Dermis blood vessel endothelial cell (primary cell): ENCODE measurements at places on chromosomes 3 and 15.

GRCh38 chr15:47764666-47765065, 47.4 kb downstream of the SEMA6D start:
- DNase-seq, result no peak

DNA sequence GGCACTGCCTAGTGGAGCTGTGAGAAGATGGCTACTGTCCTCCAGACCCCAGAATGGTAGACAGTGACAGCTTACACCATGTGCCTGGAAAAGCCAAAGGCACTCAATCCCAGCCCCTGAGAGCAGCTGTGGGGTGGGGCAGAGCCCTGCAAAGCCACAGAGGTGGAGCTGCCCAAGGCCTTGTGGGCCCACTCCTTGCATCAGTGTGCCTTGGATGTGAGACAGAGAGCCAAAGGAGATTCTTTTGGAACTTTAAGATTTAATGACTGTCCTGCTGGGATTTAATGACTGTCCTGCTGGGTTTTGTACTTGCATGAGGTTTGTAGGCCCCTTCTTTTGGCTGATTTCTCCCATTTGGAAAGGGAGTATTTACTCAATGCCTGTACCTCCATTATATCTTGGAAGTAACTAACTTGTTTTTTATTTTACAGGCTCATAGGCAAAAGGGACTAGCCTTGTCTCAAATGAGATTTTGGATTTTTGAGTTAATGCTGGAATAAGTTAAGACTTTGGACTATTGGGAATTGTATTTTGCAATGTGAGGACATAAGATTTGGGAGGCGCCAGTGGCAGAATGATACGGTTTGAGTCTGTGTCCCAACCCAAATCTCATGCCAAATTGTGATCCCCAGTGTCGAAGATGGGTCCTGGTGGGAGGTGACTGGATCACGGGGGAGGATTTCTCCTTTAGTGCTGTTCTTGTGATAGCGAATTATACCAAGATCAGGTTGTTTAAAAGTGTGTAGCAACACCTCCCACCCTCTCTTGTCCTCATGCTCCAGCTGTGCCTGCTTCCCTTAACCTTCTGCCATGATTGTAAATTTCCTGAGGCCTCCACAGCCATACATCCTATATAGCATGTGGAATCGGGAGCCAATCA, 80.4 kb downstream of the MYO5A start:
- DNase-seq, result no peak

- no peak for DNase-seq
These were observed 29.2 kb upstream of the CNTN3 start for GRCh38 chr3:74643636-74644035.

- no peak for DNase-seq
These were observed 211.7 kb upstream of the TTC14 start for GRCh38 chr3:180390313-180390712.

- DNase-seq, result no peak
These were observed 27.4 kb upstream of the SLCO2A1 start for GRCh38 chr3:134057006-134057653.

DNA sequence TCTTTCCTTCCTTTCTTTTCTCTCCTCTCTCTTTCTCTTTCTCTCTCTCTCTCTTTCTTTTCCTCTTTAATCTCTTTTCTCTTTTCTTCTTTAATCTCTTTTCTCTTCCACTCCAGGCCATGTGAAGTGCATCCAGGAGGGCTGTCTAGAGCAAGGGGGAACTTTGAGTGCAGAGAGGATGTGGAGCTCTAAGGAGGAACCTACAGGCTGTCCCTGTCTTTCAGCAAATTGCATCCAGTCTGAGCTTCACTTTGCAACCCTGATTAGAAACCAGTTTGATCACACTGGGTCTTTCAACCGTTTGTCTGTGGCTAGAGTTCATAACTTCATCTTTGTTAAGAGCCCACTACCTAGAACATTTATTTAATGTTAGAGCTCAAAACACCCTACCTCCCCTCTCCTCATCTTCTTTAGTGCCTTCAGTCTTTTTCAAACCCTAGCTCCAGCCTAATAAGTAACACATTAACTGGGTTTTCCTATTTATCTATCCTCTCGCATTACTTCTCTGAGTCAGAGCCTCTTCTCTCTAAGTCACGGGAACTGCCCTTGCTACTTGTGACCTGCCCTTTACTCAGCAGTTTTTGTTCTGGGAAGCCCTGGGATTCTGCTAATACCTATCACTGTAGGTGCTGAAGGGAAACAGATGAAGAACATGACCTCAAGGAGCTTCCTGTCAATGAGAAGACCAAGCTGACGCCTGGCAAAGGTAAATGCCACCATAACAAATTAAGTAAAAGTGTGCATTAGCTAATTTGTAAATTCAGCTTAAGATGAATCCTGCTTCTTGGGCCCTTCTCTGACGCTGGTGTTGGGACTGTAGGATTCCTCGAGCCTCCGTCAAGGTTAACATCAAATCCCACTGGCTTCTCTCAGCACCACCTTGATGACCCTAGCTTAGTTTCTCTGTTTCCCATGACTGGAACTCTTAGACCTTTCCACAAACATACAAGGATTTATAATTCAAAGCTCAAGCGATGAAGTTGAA, at the start of gene GCNT3:
Gene GCNT3, plus strand, starts transcription at position 508 of the 985 bp plus-strand sequence. CDS start 6,456 bp downstream, outside the sequence.
- DNase-seq, result no peak

- no peak for DNase-seq
These were observed 20.6 kb upstream of the TRAK1 start for GRCh38 chr3:42070524-42070923.

DNA sequence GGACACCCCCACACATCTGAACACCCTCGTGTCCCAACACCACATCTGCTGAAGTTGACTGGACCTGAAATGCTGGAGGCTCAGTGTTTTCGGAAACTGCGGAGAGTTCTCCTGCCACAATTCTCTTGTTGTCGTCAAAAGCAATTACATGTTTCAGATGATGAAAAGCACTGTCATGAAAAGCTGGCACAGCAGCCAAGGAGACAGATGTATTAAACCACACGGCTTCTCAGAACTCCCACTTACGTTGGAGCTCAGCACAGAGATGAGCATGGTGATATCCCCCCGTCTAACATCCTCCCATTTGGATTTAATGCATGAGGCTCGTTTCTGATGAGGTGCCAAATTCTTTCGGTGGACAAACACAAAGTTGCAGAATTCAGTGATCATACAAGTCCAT, 180.1 kb downstream of the RORA start:
- no peak for DNase-seq

DNA sequence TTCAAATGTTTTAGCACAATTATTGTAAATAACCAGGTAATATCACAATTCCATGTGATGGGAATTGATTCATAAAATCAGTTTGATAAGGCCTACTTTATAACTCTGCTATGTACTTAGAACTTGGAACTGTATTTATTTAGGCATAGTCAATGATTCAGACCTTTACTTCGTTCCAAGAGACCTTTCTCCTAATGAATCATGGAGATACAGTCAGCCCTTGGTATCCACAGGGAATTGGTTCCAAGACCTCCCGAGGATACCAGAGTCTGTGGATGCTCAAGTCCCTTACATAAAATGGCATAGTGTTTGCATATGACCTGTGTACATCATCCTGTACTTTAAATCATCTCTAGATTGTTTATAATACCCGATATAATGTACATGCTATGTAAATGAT, 60.8 kb upstream of the UMPS start:
- no peak for DNase-seq

DNA sequence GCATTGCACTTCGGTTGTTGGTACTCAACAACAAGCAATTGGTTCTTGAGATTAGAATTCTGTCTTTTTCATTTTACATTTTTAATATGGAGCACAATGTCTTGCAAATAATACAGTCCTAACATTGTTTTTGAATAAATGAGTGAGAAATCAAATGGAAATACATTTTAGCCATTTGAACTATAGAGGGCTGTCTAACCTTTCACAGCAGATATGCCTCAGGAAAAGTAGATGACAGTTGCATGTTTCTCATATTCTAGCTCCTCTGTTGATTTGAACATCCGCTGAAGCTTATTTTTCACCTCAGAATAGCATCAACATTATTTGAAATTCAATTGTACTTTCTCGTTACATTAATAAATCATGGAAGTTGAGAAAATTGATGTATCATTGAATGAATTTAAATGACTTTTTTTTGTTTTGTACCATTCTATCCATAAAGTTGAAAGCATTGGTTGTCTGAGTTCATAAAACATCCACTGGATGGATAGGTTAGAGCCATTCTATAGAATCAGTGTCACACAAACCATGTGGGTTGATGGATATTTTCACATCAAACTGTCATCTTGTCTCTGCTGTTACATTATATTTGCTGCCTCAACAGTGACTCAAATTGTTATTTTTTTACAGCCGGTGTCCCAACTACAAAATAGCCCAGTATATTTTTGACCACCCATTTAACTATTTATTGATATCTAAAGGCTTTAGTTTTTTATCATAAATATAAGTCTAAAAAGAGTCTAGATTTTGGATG, 928.3 kb downstream of the NSUN3 start:
- no peak for DNase-seq

DNA sequence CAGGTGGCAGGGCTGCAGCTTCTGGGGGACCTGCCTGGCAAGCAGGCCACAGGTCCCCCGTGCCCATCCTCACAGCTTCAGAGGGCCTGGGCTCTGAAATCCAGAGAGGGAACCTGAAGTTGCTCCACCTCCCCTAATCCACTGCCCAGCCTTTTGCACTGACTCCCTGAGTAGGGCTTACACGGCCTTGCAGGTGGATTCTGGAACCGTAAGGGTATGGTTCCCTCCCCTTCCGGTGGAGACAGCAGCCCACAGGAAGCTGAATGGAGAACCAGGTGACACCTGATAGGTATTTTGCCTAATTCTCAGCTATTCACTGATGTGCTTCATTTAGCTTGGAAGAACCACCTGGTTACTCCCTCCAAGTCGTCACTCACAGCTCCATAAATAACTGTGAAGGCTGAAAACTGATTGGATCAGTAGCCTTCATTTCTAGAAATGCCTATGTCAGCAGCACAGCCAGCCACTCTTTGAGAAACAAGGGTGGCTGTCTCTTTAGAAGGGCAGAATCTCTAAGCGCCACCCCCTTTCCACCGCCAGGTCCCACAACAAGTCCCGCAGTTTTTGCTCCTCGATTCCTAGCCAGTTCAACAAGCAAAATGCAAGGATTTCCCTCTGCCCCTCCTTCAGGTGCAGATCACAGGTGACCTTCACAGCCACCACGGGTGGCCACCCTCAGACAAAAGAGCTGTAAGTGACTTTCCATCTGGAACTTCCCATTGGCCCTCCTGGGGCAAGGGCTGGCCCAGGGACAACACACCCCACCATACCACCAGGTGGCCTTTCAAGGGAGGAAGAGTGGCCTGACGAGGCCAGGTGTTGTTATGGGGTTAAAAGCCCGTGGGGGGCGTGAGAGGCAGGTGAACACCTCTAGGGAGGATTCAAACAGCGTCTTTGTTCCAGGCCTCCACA, 112.9 kb downstream of the SEC22A start:
- DNase-seq, result no peak

DNA sequence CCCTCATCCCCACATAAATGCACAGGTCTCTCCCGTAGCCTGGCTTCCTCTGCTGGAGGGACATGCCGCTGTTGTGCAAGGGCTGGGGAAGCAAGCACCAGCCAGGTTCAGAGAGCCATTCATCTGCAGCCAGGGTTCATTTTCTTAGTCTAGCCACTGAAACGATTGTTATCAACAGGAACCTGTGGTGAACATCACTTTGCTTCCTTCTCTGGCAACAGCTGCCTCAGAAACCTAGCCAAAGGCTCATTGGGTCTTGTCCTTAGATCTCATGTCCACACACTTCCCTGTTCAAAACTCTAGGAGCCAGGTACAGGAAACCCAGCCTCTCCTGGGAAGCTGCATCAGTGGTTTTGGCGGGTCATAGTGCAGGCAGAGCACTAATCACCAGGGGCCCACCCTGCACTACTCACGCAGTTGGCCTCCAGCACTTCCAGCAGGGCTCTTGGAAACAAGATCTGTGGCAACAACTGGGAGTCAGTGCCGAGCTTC, 47.0 kb downstream of the OXNAD1 start:
- DNase-seq, result peak; percentile 39

GRCh38 chr3:29275309-29275708, 5.6 kb upstream of the RBMS3 start:
- no peak for DNase-seq

DNA sequence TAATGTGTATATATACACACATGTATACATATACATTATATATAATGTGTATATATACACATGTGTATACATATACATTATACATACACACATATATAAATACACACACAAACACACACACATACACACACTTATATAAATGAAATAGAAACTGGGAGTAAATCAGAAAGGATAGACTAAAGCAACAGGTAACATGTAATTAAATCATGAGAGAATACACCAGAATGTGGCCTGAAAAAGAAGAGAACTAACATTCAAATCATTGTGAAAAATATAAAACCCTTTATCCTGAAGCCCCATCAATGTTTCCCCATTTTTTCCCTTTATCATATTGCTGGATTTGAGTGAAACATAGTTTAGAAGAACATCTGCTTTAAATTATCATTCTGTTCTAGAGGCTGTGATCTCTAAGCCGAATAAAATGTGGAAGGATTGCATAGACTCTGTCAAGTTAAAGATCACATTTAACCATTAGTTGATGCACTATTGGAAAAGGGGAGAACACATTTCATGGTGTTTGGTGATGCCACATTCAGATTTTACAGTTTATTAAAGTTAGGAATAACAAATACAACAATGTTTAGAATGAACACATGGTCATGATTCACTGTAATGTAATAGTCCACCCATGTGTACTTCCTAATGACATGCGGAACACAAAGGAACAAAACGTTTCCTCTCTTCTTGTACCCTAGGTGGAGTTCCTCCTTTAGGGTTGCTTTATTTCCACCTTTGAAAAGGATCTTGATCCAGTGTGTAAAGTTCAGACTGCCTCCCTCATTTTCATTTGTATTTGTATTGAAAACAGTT, 12.5 kb upstream of the THRB start:
- DNase-seq, result no peak

DNA sequence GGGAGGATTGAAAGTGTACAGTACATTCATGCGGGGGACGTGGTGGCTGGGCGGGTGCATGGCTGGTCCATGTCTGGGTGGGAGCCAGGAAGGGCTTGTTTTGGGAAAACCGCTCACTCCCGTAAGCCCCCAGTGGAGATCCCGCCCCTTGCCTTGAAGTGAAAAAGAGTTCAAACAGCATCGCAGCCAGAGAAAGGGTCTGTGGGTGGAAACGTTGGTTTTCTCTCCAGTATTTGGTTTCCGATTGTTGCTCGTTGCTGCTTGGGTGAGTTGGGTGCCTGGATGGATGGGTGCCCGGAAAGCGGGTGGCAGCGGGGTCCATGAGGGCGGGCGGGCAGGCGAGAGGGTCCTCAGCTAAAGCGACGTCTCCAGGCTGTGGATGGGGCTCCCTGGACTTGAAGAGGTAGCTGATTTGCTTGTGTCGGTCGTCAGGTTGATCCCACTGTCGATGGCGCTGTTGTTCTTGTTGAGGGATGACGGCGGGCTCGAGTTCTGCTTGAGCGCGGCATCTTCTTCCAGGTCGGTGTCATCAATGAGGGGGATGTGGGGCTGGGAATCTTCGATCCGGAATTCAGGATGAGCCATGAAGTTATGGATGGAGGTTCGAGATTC, 7.7 kb upstream of the SEC13 start:
- no peak for DNase-seq

DNA sequence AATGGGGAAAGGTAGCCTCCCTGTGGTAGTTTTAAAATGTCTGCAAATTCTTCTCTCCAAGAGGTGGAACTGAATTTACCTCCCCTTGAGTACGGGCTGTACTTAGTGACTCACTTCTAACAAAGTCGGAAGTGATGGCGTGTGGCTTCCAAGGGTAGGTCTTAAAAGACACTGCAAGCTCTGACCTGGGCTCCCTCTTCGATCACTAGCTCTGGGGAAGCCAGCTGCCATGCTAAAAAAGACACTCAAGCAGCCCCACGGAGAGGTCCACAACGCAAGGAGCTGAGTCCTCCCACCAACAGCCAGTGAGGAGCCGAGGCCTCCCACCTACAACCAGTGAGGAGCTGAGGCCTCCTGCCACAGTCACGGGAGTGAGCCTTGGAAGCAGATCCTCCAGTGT, 122.0 kb upstream of the HACD2 start:
- peak; percentile 30 for DNase-seq
